ENCODE measurements at places on chromosomes 5 and 9.

GRCh38 chr5:108216890-108217289, 165.0 kb downstream of the FBXL17 start:
- no peaks in the 10 kb centered on the region for H3K27me3 ChIP-seq
- no peaks in the 10 kb centered on the region for H3K4me1 ChIP-seq
- DNase-seq: no peak
- no peaks in the 10 kb centered on the region for H3K36me3 ChIP-seq
- H3K27ac ChIP-seq: no peak overlapping the region

GRCh38 chr5:181233801-181234454, 9.8 kb downstream of the RACK1 start:
- no peak for DNase-seq
- H3K27me3 ChIP-seq: no peaks in the 10 kb centered on the region
- H3K4me3 ChIP-seq: no peak overlapping the region
- peaks cover 18% of the 10 kb centered on the region for H3K36me3 ChIP-seq

- no peak overlapping the region for H3K27ac ChIP-seq
- H3K27me3 ChIP-seq: no peaks in the 10 kb centered on the region
- H3K36me3 ChIP-seq: no peaks in the 10 kb centered on the region
- H3K4me1 ChIP-seq: peaks cover 14% of the 10 kb centered on the region
- no peak overlapping the region for H3K4me3 ChIP-seq
- DNase-seq: no peak
These were observed 672.8 kb downstream of the ACTL7B start for GRCh38 chr9:108182950-108183381.

GRCh38 chr9:115757461-115757860, 396.1 kb upstream of the PAPPA start:
- no peaks in the 10 kb centered on the region for H3K36me3 ChIP-seq
- no peak overlapping the region for H3K27ac ChIP-seq
- no peaks in the 10 kb centered on the region for H3K27me3 ChIP-seq
- H3K4me3 ChIP-seq: no peak overlapping the region
- no peak for DNase-seq

DNA sequence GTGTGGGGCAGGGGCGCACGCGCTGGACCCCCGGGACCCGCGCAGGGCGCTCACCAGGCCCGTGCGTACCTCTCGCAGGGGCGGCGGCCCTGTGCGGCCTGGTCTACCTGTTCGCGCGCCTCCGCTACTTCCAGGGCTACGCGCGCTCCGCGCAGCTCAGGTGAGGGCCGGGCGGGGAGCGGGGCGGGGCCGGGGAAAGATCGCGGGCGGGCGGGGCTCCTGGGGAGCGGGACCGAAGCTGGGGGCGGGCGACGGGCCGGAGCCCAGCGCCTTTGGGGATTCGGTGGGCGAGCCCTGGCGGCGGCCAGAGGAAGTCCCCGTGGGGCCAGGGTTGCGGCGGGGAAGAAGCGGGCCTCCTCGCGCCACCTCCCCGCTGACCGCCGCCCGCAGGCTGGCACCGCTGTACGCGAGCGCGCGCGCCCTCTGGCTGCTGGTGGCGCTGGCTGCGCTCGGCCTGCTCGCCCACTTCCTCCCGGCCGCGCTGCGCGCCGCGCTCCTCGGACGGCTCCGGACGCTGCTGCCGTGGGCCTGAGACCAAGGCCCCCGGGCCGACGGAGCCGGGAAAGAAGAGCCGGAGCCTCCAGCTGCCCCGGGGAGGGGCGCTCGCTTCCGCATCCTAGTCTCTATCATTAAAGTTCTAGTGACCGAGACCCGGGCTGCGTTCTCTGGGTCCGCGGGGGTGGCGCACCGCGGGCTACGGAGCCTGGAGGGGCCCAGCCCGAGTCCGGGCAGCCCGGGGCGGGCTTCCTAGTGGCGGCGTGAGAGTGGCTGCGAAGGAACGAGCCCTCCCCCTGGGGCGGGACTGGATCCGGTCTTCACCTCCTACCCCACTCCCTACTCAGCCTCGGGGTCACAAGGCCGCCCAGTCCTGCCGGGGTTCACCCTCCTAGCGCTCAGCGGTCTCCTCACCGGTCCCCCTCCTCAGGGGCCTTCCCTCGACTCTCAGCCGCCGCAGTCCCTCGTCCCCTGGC, 2.4 kb downstream of the LTC4S start:
- H3K36me3 ChIP-seq: peaks cover 41% of the 10 kb centered on the region
- peaks cover 33% of the 10 kb centered on the region for H3K4me1 ChIP-seq
- H3K27ac ChIP-seq: peak overlapping the region; percentile 92

GRCh38 chr9:136045595-136046553, 49.2 kb downstream of the NACC2 start:
- H3K27me3 ChIP-seq: no peaks in the 10 kb centered on the region
- H3K4me3 ChIP-seq: no peak overlapping the region
- no peak overlapping the region for H3K27ac ChIP-seq
- peaks cover 5% of the 10 kb centered on the region for H3K36me3 ChIP-seq

- no peaks in the 10 kb centered on the region for H3K27me3 ChIP-seq
- peak overlapping the region; percentile 39 for H3K27ac ChIP-seq
- no peaks in the 10 kb centered on the region for H3K4me1 ChIP-seq
- no peak overlapping the region for H3K4me3 ChIP-seq
These were observed 503.6 kb upstream of the PAPPA start for GRCh38 chr9:115649991-115650472.

GRCh38 chr5:56861893-56862485, 46.6 kb downstream of the MAP3K1 start:
- no peak overlapping the region for H3K4me3 ChIP-seq
- no peak for DNase-seq
- no peaks in the 10 kb centered on the region for H3K4me1 ChIP-seq
- H3K27ac ChIP-seq: no peak overlapping the region
- no peaks in the 10 kb centered on the region for H3K36me3 ChIP-seq
- no peaks in the 10 kb centered on the region for H3K27me3 ChIP-seq

GRCh38 chr5:41961736-41962135, 36.7 kb downstream of the FBXO4 start:
- no peak for DNase-seq
- H3K27ac ChIP-seq: no peak overlapping the region
- no peaks in the 10 kb centered on the region for H3K36me3 ChIP-seq
- no peaks in the 10 kb centered on the region for H3K27me3 ChIP-seq

DNA sequence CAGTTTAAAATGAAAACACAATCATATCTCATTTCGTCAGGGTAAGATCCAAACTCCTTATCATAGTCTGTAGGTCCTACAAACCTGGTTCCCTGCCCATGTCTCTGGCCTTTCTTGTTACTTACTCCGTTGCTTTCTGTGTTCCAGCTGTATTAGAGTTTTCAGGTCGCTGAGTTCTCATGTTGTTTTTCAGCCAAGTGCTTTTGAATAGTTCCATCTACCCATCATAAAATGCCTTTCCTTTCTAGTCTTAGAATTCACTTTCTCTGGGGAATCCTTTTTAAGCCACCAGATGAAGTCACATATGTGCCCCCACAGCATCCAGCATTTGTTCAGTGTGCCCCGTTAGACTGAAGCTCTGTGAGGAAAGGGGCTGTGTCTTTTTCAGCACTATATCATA, 228.7 kb downstream of the YTHDC2 start:
- H3K27me3 ChIP-seq: no peaks in the 10 kb centered on the region
- DNase-seq: no peak
- no peak overlapping the region for H3K27ac ChIP-seq

- peak; percentile 78 for DNase-seq
- peak overlapping the region; percentile 85 for H3K27ac ChIP-seq
- H3K27me3 ChIP-seq: no peaks in the 10 kb centered on the region
- H3K36me3 ChIP-seq: no peaks in the 10 kb centered on the region
These were observed 48.7 kb downstream of the RUSC2 start for GRCh38 chr9:35538361-35539234.

DNA sequence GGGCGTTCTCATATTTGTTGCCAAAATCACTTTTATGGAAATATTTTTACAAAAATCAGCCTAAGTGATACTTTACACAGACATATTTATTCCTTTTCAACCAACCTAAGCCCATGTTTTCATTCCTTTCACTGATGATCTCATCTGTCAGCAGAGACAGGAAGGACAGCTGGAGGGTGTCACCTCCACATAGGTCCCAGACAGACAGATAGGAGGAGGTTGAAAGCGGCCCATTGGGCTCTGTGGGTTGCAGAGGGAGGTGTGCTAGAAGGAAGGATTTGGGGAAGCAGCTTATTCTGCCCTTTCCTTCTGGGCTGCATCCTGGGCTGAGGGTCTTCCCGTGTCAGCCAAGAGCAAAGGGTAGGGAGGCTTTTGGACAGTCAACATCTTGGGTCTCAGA, 26.0 kb upstream of the SEMA4D start:
- no peaks in the 10 kb centered on the region for H3K4me1 ChIP-seq
- no peak for DNase-seq
- H3K27ac ChIP-seq: no peak overlapping the region
- H3K4me3 ChIP-seq: no peak overlapping the region
- H3K27me3 ChIP-seq: no peaks in the 10 kb centered on the region

- H3K4me1 ChIP-seq: peaks cover 42% of the 10 kb centered on the region
- H3K36me3 ChIP-seq: no peaks in the 10 kb centered on the region
- no peaks in the 10 kb centered on the region for H3K27me3 ChIP-seq
- H3K4me3 ChIP-seq: no peak overlapping the region
- no peak for DNase-seq
These were observed 62.0 kb downstream of the SHB start for GRCh38 chr9:38007016-38007415.

GRCh38 chr5:10198021-10198420, 51.7 kb downstream of the ATPSCKMT start:
- H3K27me3 ChIP-seq: no peaks in the 10 kb centered on the region
- H3K27ac ChIP-seq: no peak overlapping the region
- no peak for DNase-seq
- H3K4me1 ChIP-seq: no peaks in the 10 kb centered on the region

GRCh38 chr5:38749861-38750260, 96.0 kb upstream of the OSMR start:
- H3K4me3 ChIP-seq: no peak overlapping the region
- no peaks in the 10 kb centered on the region for H3K4me1 ChIP-seq
- no peak overlapping the region for H3K27ac ChIP-seq
- no peaks in the 10 kb centered on the region for H3K36me3 ChIP-seq
- DNase-seq: no peak
- H3K27me3 ChIP-seq: no peaks in the 10 kb centered on the region

- H3K36me3 ChIP-seq: no peaks in the 10 kb centered on the region
- H3K4me1 ChIP-seq: no peaks in the 10 kb centered on the region
- H3K4me3 ChIP-seq: no peak overlapping the region
- H3K27me3 ChIP-seq: no peaks in the 10 kb centered on the region
- DNase-seq: no peak
These were observed 1668.0 kb upstream of the NUDT12 start for GRCh38 chr5:105230516-105231157.

GRCh38 chr9:96667363-96667728, 12.2 kb upstream of the PRXL2C start:
- no peak overlapping the region for H3K4me3 ChIP-seq
- no peak for DNase-seq
- no peaks in the 10 kb centered on the region for H3K4me1 ChIP-seq
- no peak overlapping the region for H3K27ac ChIP-seq
- H3K36me3 ChIP-seq: no peaks in the 10 kb centered on the region

DNA sequence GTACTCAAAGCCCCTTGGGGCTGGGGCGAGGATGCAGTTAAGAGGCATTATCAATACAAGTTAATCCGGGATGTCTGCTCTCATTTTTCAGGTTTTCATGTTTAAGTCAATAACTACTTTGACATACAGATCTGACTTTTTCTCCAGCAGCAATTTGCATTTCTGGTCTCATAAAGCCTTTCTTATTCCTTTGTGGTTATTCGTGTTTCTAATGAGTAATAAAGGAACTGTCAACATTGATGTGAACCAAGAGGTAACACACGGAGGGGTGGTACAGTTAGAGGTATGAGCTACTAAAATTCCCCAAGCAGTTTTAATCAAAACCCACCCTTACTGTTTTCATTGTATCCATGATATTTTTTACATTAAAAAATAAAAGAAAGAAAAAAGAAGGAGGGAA, 138.0 kb upstream of the NFIB start:
- H3K27me3 ChIP-seq: no peaks in the 10 kb centered on the region
- H3K36me3 ChIP-seq: no peaks in the 10 kb centered on the region
- no peak for DNase-seq
- no peak overlapping the region for H3K27ac ChIP-seq

- no peaks in the 10 kb centered on the region for H3K27me3 ChIP-seq
- no peak overlapping the region for H3K4me3 ChIP-seq
- H3K36me3 ChIP-seq: no peaks in the 10 kb centered on the region
- H3K4me1 ChIP-seq: peaks cover 64% of the 10 kb centered on the region
These were observed 153.6 kb downstream of the SNX18 start for GRCh38 chr5:54671111-54671531.

DNA sequence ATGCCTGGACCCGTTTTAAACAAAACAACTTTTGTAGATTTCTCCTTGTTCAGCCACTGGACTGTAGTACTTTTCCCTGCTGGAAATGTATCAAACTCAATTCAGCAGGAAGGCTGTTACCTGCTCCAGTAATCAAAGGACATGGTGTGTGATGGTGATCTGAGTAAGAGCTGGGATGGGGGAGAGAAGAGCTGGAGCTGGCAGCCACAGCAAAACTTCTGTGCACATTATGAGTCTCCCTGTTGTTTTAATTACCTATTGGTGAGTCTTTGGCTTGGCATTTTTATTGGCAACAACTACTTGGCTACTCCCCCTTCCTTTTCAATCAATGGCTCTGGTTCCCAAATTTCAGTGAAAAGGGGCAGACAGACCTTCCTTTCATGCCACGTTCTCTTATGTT, 9.7 kb downstream of the NREP start:
- H3K27ac ChIP-seq: peak overlapping the region; percentile 50
- no peaks in the 10 kb centered on the region for H3K36me3 ChIP-seq
- H3K27me3 ChIP-seq: no peaks in the 10 kb centered on the region
- no peak overlapping the region for H3K4me3 ChIP-seq

DNA sequence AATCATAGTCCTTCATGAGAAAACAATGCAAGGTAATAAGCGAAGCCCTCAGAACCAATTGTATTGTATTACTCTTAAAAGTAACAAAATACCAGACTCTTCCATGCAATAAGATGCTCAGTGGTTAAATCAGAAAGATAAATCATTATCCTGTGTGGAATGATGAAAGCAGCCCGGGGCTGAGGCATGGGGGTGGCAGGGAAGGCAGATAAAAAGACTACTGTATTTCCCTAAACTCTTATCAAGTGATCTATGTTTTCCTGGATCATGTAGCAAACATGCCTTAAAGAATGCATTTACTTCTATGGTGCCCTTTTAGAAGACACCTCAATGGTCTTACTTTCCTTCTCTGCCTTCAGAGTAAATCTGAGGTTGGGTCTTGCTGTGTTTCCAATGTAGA, 105.6 kb upstream of the DAPK1 start:
- H3K27me3 ChIP-seq: no peaks in the 10 kb centered on the region
- no peak for DNase-seq
- H3K27ac ChIP-seq: no peak overlapping the region
- no peaks in the 10 kb centered on the region for H3K4me1 ChIP-seq

DNA sequence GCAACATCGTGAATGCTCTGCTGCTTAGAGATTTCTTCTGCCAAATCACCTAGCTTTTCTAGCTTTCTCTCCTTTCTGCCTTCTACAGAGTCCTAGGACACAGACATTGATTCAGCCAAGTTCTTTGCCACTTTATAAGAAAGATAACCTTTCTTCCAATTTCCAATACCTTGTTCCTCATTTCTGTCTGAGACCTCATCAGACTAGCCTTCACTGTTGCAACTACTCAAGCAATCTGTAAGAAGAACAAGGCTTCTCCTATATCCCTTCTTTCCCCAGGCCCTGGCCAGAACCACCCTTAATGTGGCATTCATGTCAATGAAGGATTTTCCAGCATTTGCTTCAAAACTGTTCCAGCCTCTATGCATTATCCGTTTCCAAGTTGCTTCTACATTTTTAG, 24.3 kb downstream of the FBXO10 start:
- DNase-seq: no peak
- no peaks in the 10 kb centered on the region for H3K27me3 ChIP-seq
- no peak overlapping the region for H3K4me3 ChIP-seq
- H3K27ac ChIP-seq: no peak overlapping the region
- H3K36me3 ChIP-seq: no peaks in the 10 kb centered on the region
